ENCODE measurements at places on chromosomes 6 and 20.

GRCh38 chr6:106767271-106767670 lies 137.9 kb downstream of the QRSL1 start:
- no peak for DNase-seq

DNA sequence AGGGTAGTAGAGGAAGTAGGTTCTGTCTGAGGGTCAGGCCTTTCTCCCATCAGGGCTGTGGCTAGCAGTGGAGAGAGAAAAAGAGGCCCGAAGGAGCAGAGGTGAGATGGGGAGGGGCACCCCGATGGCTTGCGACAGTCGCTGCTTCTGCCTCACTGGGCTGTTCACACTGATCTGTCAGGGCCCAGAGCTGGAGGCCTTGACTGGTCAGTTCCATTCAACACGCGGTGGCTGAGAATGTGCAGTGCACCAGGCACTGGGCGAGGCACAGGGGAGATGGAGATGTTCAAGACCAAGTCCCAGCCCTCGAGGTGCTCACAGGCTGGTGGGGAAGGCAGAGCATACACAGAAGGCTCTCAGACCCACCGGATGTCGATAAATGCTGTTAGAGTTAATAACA lies 21.4 kb downstream of the SLC12A5 start:
- no peak for DNase-seq

GRCh38 chr6:139423037-139423703 lies 48.7 kb upstream of the CITED2 start:
- DNase-seq: no peak

DNA sequence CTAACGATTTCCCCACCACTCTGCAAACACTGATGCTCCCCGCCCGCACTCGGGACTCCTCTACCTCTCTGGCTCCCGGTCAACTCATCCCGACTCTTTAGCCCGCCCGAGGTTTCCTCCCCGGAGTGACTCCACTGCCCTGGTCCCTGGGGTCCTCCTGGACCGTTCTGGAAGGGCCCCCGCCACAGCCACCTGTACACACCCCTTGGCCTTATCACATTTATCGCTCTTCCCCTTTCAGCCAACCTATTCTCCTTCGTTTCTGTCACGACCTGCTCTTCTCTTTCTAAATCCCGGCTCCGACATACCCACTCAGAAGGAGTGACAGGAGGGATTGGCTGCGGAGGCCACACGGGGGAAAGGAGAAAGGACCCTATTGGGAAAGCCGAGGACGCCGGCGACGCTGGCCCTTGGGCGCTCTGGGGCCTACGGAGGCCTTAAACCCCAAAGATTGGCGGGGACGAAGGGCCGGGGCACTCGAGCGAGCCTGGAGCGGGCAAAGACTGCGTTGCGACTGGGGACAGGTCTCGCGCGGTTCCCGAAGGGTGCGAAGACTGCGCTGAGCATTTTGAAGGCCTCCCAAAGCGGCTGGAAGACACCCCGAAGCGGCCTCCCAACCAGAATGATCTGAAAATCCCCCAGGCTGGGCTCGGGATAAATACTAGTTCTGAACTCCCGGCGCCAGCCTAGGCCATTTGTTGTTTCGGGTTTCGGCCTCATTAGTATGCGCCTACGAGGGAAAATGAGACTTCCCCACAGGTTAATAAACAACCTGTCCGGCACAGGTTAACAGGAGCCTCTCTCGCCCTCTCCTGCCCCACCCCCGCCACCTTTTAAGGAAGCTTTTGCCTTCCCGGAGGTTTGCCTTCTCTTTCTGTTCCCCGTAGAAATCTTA lies 9.2 kb downstream of the SIM1 start:
- no peak for DNase-seq

DNA sequence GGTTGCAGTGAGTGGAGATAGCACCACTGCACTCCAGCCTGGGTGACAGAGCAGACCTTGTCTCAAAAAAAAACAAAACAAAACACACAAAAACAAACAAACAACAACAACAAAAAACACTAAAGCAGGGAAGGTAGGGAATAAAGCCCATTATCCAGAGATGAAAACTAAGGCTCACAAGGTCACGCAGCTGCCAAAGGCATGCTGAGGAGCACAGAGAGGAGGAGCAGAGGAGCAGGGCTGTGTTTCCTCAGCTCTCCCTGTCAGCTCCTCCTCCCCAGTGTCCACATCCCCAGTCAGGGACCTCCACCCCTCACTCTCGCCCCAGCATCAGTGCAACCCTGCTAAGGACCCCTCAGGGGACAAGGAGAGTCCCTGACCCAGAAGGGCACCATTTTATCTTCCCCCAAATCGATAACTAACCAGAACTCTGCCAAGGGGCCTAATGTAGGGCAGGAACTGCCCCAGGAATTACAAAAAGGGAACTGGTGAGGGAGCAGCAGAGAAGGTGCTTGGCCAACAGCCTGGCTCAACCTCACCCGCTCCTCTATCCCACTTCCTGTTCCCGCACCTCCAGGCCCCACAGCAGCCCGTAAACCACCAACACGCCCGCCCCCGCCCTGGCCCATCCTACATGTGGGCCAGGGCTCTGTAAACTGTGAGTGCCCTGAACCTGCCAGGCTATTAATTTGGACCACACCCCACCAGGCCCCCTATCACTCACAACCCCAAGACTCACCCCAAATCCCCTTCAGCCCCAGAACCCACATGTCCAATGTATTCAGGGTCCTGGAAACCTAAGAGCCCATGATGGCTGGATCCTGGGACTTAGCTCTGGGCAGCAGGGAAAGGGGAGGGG lies 9.0 kb downstream of the TEAD3 start:
- no peak for DNase-seq

DNA sequence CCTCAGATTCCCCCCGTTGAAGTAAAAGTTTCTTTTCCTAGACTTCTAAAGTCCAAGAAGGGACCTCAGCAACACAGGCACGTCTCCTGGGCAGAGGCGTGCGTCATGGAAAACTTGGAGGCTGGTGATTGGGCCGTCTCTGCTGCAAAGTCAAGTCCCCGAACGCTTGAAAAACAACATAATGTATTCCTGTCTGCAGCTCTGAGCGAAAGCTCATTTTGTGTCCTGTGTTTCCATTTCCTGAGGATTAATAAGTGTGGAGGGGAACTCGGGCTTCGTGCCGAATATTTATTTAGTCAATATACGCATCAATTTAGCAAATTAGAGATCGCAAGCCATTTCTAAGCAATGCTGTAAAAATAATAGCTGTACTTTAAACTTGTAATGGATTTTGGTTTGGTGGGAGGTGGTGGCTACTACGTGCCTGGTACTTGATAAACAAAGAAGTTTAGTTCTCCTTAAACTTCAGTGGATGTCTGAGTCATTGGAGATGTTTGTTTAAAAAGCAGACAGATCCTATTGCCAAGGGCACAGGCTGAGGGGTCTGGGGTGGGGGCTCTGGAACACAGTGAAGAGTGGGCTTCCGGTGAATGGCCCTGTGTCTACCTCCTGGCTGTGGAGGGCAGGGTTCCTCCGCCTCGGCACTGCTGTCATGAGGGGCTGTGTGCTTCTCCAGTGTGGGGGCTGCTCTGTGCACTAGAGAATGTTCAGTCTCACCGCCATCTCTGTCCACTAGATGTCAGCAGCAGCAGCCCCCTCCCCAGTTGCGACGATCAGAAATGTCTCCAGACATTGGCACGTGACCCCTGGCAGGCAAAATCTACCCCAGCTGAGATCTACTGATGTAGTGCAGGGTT lies 21.8 kb downstream of the PCK1 start:
- no peak for DNase-seq

DNA sequence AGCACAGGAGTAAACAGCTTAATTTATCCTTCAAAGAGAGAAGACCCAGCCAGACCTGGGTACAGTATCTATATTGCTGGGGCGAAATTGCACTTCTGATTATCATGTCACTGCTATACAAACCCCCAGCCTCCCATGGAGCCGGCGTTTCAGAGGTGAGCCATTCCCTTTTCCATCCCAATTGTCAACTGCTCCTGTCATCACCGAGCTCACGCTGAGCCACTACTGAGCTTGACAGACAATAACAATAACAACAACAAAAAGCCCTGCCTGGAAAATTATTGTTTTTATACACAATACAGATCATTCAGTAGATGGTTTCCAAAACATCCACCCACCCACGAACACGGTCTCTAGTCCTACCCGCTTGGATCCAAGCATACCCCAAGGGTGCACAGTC lies 129.0 kb upstream of the JARID2 start:
- no peak for DNase-seq

- DNase-seq: no peak
Measured at GRCh38 chr6:126094411-126094810, 108.1 kb downstream of the TRMT11 start.

GRCh38 chr6:16337295-16337975 lies 99.0 kb downstream of the GMPR start:
- DNase-seq: no peak

GRCh38 chr6:43900560-43900915 lies 130.5 kb downstream of the VEGFA start:
- no peak for DNase-seq

DNA sequence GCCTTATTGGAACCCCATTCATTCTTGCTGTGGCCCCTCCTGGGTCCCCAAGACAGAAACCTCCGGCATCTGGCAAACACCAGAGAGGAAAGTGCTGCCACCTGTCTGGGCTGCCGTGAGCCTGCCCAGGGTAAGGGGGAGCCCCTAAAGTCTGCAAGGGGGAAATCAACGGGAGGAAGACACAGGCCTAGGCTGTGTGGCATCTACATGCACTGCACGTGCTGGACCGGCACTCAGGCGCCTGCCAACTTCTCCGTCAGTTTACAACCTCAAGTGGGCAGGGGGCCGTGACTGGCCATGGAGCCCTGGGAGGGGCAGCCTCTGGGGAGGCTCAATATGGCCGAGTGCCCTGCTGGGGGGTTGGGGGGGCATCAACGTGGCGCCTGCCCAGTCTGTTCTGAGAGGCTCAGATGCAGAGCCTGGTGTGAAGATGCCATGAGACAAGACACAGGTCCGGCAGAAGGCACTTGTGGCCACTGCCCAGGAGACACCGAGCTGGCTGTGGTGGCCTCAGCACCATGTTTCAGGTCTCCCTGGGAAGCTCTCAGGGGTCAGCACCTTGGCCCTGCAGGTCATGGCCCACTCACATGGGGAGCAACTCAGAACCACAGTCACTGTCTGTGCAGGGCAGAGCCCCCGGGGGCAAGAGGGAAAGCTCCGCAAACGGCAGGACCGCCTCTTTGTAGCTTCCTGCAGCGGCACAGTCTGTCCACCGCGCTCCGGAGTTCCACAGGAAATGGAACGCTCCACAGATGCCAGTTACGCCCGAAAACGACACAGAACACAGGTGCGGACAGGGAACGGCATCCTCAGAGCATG lies 8.4 kb downstream of the UCKL1 start:
- DNase-seq: no peak

- DNase-seq: peak; percentile 44
Measured at GRCh38 chr6:157184202-157185015, 138.9 kb downstream of the TMEM242 start.

DNA sequence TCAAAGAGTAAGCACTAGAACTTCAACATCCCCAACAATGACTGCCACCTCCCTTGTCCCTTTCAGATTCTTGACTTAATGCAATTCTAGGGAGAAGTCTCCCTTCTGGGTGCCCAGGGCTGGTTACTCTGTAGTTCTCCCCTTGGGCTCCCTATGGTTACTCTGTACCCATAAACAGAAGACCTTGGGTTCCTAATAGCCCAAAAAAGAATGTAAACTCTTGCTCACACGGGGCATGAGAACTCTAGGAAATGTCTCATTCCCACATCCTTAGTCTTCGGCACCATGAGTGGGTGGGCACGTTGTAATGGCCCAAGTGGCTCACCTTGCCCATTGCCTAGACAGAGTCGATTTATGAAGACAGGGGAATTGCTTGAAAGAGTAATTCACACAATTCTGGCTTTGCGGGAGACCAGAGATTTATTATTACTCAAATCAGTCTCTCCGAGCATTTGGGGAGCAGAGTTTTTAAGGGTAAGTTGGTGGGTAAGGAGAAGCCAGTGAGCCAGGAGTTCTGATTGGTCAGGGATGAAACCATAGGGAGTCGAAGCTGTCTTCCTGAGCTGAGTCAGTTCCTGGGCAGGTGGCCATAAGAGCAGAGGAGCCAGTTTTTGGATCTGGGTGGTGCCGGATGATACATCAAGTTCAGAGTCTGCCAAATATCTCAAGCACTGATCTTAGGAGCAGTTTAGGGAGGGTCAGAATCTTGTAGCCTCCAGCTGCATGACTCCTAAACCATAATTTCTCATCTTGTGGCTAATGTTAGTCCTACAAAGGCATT lies 61.2 kb upstream of the SIRPG start:
- no peak for DNase-seq

GRCh38 chr6:11171952-11172351 lies 60.4 kb upstream of the ERVFRD-1 start:
- no peak for DNase-seq

DNA sequence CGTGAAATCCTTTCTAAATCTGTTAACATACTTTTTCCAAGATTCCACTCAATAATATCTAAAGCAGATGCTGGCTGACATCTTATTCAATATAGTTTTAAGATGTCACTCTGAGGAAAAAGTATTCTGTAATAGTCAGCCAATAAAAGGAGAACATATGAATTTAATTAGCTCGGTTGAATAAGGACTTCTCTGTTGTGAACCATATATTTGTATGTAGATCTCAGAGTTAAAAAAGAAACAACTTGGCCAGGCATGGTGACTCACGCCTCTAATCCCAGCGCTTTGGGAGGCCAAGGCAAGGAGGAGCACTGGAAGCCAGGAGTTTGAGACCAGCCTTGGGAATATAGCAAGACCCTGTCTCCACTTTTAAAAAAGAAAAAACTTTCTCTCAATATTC lies 7.4 kb upstream of the CD24 start:
- DNase-seq: no peak

GRCh38 chr6:24940311-24940917 lies 4.7 kb upstream of the RIPOR2 start:
- DNase-seq: no peak

DNA sequence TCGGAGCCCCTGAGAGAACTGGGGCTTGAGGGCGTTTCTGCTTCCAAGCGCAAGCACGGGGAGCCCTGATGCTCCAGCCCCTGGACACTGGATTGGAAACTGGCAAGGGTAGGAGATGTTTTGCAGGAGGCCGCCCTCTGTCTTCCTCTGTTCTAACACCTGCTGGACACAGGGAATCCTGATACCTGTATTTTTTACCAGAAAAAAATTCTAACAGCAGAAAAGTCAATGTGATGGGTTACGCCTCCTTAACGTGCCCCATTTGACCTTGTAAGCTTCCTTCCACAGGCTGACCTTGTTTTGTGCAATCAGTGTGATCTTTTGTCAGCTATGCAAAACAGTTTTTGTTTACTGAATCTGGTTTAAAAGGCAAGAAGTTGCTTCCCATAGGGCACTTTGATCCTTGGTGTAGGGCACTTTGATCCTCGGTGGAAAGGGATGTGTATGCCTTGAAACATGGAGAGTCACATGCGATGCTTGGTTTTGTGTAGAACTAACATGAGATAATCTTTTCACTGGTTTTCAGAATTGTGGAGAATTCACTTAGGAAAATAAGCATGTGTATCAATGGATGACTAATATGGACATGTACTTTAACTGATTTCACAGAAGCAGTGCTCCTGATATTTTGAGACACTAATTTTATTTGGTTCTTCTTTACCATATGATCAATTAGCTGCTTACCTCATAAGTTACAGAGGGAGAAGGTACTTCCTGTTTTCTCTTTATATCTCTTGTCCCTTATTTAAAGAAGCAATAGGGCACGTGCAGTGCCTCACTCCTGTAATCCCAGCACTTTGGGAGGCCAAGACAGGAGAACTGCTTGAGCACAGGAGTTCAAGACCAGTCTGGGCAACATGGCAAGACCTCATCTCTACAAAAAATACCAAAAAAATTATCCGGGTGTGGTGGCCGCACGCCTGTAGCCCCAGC lies 59.9 kb upstream of the MAP3K4 start:
- DNase-seq: no peak

Data from stimulated activated CD8-positive, alpha-beta memory T cell treated with anti-CD3 and anti-CD28 coated beads, Interleukin-4, amount 100 ng/mL, for 24 hours (primary cell).